AG04449 (cell line): ENCODE measurements at places on chromosomes 5 and 9.

DNA sequence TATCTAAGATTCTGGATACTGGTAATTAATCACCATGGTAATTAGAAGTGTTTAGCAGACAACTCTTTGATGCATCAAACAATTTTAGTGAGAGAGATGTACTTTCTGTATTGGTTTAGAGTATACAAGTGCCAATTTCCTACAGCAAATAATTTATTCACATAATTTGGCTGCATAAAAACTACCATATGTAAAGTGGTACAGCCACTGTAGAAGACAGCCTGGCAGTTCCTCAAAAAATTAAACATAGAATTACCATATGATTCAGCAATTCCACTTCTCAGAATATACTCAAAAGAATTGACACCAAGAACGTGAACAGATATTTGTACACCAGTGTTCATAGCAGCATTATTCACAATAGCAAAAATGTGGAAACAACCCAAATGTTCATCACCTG, 36.2 kb downstream of the PHAX start:
- DNase-seq: no peak

- DNase-seq: no peak
Measured at GRCh38 chr5:154273028-154273617, 82.6 kb downstream of the GALNT10 start.

DNA sequence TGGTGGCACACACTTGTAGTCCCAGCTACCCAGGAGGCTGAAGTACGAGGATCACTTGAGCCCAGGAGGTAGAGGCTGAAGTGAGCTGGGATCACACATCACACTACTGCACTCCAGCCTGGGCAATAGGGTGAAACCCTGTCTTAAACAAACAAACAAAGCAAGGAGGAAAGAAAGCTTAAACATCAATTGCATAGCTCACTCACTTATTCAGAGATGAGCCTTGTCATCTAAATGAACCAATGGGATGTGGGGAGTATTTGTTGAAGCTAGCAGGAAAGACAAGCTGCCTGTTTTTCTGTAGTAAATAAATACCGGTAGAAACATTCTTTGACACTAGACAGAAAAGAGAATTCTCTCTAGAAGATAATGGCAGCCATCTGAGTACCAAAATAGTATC, 161.0 kb upstream of the SLC12A2 start:
- no peak for DNase-seq

DNA sequence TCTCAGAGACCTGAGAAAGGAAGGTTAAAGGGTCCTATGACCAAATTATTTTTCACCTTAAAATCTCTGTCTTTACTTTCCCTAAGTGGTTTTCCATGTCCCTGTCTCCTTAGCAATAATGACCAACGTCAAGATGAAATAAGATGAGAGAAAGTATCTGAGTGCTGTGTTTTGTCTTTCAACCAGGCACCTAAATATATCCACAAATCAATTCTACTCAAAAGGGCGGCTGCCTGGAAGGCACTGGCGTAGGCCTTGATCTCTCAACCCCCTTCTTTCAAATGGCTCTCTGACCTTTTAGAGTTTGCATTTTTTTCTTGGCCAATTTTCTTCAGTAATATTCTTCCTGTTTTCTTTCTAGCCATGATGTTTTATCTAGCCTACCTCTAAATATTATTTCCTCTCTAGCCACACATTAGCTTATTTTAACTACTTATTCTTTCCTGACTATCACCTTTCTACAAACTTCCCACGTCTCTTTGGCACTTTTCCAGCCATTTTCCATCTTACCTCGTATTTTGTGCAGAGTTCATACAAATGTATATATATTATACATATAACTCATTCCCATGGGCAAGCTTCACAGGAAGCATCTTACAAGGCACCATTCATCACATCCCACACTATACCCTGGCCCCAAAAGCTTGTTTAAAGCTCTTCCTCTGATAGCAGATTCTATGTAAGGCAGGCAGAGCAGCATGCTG, 204.5 kb downstream of the SNX18 start:
- no peak for DNase-seq

GRCh38 chr5:179245031-179245430, 100.2 kb downstream of the ADAMTS2 start:
- no peak for DNase-seq

DNA sequence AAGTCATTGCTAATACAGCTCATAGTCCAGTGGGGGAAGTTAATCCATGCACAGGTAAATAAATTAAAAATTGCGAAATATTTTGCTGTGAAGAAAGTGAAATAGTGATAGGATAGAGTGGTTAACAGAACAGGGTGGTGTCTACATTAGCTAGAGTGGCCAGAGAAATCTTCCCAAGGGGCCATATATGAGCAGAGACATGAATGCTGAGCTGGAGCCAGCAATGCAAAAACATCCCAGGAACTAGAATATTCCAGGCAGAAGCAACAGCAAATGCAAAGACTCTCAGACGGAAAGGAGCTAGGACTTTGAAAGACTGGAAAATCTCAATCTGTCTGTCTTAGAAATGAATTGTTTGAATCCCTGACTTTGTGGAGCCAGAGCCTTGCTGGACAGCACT, 1221.6 kb downstream of the MAT2B start:
- no peak for DNase-seq

DNA sequence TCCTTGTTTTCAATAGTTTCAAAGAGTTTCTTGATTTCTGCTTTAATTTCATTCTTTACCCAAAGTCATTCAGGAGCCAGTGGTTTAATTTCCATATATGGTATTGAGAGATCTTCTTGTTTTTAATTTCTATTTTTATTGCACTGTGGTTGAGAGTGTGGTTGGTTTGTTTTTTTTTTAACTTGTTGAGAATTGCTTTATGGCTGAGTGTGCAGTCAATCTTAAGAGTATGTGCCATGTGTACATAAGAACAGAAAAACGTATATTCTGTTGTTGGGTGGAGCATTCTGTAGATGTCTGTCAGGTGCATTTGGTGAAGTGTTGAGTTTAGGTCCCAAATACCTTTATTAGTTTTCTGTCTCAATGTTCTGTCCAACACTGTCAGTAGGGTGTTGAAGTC, 26.7 kb upstream of the IPPK start:
- DNase-seq: no peak

GRCh38 chr5:73180566-73180965, 7.6 kb downstream of the TMEM174 start:
- DNase-seq: no peak

- no peak for DNase-seq
Measured at GRCh38 chr9:19642256-19642655, 146.6 kb downstream of the SLC24A2 start.
